ENCODE measurements at places on chromosomes 4 and X. TPM values are rescaled to one million over a fixed set of nuclear protein-coding genes. Genes with fewer than 3 reads are reported as not detected.

Gene DGAT2L6
- not detected for polyA plus RNA-seq

Gene PRDM8
- 1.1 TPM for polyA plus RNA-seq

Gene C4orf51
- polyA plus RNA-seq = not detected

Gene CPLX1
- polyA plus RNA-seq = 14.9 TPM

Gene RPL10
- polyA plus RNA-seq = 2,430 TPM

Gene SLITRK4
- 6.0 TPM for polyA plus RNA-seq

Gene NPY1R
- polyA plus RNA-seq = 16.9 TPM

Gene AFP
- polyA plus RNA-seq = 2.3 TPM
